ENCODE measurements at places on chromosomes 5 and 9.

DNA sequence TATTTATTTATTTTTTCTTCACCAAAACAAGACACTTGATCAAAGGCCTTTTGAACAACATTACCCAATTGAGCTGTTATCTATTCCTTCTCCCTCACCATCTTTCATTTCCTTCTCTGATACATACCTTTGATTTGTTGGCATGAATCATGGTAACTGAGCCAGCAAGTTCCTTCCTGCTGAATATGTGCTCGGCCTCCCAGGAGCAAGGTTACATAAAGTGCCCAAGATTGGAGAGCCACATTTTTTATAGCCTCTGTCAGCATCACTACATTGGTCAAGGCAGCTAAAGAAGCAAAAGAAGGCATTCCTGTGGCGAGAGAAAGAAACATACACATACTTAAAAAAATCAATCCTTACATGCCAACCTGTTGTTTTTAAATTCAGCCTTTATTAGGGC, 369.6 kb downstream of the CYLC2 start:
- no peak for DNase-seq

- DNase-seq: no peak
Observed at GRCh38 chr5:172718527-172719114, 52.4 kb downstream of the DUSP1 start.

DNA sequence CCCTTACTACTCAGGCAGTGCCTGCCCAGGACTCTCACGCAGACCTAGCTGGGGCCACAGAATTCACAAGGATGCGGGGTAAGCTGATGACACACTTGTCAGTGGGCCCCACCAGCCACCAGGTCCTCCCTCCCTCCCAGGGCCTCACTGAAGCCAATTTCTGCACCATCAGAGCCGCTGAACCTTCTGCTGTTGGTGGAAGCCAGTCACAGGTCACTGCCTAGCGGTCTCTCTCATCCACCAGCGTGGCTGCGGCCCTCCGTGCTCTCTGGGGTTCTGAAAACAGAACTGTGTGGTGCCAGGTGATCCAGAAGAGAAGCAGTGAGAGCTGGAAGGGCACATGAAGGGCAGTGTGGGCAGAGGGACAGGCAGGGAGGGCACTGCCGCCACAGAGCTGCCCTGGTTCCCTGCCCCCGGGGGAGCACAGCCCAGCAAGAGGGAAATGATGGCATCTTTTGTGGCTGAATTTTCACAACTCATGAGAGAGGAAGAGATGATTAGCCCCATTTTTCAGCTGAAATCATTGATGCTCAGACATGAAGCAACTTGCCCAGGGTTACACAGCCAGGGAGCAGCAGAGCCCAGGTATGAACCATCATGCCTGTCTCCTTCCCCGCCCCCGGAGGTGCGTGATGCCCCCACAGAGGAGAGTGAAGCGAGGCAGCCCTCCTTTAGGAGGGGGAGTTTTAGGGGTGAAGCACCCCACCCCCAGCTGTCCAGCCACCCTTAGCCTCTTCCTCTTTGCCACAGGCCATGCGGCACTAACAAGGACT, 41.4 kb upstream of the CPLX2 start:
- DNase-seq: no peak

GRCh38 chr5:139982157-139982974, 60.7 kb downstream of the NRG2 start:
- no peak for DNase-seq

GRCh38 chr9:137972355-137972987, 94.9 kb downstream of the CACNA1B start:
- no peak for DNase-seq

- no peak for DNase-seq
Observed at GRCh38 chr9:136599074-136599531, 53.3 kb upstream of the NOTCH1 start.

GRCh38 chr5:64166201-64166959, 737 bp downstream of the RNF180 start:
- no peak for DNase-seq

DNA sequence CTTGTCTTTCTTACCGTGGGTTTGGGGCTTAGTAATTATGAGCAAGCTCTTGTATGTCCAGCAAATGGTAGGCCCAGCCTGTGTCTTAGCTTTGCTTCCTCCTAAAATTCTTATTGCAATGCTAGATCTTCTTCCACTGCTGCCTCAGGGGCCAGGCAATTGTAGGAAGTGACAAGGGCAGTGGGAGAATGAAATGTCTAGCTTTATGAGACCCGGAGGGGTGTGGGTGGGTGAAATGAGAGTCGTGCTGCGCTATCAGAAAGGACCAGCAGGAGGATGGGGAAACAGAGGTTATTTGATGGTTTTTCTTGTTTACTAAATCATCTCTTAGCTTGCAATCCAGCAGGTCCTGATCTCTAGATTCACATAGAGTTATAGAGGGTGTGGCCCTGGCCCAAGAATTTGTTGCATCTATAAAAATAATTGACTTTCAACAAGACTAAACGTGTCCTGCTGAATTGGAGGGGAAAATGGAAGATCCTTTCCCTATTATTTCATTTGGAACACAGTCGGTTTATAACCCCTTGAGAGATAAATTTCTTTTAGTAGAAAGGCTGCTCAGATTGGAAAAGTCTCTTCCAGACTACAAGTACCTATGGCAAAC, 43.7 kb downstream of the ZNF366 start:
- no peak for DNase-seq

- DNase-seq: no peak
Observed at GRCh38 chr5:163612358-163613149, 107.1 kb downstream of the MAT2B start.

- no peak for DNase-seq
Observed at GRCh38 chr5:40988746-40989510, 79.6 kb downstream of the C7 start.

DNA sequence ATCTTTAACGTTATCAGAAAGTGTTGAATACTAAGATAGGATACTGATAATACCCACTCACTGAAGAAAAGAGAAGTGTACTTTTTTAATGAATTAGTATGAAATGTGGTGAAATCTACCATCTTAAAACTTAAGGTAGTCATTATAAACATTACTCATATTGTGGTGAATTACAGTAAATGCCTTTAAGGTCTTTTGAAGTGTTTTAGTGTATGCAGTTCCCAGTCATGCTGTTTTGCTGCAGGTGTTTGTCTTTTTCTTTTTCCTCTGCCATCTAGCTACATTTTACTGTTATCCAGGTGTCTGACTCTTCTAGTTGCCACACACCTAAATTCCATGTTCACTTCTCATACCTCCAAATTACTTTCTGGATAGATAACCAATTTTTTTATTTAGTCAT, 72.6 kb downstream of the ERMP1 start:
- DNase-seq: no peak

All from stimulated activated CD4-positive, alpha-beta T cell treated with anti-CD3 and anti-CD28 coated beads, Interleukin-1b, Interleukin-23, amount 100 ng/mL, for 1 hour (primary cell).